ENCODE measurements at places on chromosomes 16 and 17.

GRCh38 chr17:28501421-28502284, 4.5 kb upstream of the FOXN1 start:
- no peak for DNase-seq

- DNase-seq: no peak
These were observed 1.5 kb downstream of the FGF11 start for GRCh38 chr17:7440834-7441195.

DNA sequence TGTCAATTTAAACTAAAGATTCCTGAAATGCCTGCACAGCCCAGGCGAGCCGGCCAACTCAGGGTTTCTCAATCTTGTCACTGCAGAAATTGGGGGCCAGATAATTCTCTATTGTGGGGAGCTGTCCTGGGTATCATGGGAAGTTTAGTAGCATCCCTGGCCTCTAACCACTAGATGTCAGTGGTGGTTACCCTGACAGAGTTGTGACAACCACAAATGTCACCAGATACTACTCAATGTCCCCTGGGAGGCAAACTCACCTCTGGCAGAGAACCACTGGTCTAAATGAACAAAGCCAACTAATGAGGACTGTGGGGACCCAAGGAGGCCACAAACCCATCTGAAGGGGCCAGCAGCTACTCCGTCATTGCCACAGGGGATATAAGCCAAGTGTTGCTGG, 90.9 kb downstream of the MYH11 start:
- DNase-seq: peak; percentile 43

DNA sequence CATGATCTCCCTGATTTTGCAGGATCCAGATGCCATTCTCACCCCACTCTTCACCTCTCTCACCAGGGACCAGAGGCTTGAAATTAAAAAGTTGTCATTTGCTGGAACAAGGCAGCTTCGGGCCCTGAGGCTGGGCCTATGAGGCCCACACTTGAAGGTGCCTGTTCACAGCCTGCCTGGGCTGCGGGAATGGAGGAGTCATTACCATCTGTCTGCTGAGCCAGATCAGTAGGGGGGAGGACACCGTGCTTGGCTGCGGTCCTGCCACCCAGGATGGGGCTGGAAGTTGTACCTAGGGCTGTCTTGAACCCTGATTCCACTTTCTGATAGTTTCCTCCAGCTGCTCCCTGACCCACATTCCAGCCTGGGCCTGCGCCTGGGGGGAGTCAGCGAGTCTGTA, 208.3 kb upstream of the N4BP1 start:
- no peak for DNase-seq

DNA sequence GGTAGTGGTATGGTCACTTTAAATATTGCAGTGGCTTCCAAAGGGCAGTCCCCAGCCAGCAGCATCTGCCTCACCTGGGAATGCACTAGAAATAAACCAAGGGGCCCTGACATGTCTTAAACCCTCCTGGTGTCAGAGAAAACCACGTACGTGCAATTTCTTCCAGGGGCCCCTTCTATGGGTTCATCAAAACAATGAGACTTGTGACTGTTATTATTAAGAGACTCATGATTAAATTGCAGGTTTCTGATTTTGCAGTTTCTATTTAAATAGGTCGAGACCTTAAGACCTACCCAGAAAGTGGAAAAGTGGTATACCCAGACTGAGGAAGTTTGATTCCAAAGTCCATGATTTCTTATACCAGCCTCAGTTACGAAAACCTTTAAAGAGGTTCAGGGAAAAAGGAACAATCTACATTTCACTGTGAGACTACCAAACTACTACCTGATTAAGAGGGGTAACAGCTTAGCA, 746 bp upstream of the POLG2 start:
- DNase-seq: no peak

DNA sequence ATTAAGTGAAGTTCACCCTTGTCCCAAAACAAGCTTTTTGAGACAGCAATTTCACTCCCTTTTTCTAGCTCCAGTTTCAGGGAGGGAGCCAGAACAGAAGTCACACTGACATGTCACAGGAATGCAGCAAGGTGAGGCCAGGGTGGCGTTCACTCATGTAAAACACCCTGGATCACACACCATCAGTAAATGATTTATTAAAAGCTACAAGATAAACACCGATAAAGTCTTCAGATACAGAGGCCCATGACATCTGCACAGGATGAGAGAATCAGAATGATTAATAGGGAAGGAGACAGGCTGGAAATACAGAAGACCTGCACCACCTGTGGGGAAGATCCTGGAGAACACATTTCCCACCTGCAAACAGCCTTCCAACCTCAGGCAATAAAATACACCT, 77.5 kb upstream of the DYNLRB2 start:
- DNase-seq: no peak

DNA sequence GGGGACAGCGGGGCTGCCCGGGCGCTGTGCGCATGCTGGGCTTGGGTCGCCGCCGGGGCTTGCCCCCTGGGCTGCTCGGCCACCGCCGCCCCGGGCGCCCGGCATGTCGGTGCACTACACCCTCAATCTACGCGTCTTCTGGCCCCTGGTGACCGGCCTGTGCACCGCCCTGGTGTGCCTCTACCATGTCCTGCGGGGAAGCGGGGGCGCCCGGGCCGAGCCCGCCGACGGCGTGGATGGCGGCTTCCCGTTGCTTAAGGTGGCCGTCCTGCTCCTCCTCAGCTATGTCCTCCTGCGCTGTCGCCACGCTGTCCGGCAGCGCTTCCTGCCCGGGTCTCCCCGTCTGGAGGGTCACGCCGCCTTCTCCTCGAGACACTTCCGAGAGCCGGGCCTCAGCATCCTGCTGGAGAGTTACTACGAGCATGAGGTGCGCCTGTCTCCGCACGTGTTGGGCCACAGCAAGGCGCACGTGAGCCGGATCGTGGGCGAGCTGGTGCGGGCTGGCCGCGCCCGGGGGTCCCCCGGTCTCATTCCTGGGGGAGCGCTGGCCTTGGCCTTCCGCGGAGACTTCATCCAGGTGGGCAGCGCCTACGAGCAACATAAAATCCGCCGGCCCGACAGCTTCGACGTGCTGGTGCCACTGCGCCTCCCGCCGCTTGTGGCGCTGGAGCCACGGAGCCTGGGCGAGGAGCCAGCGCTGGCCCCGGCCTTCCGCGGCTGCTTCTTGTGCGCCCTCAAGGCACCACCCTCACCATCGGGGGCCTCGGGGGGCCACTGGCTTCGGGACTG, 789 bp downstream of the ITPRIPL2 start:
- no peak for DNase-seq

GRCh38 chr17:39591958-39592954, 15.5 kb downstream of the NEUROD2 start:
- DNase-seq: peak; percentile 3

All from CD4-positive, alpha-beta T cell treated with Interleukin-4 for 4 hours (primary cell).